ENCODE measurements at places on chromosomes 5 and 9.

DNA sequence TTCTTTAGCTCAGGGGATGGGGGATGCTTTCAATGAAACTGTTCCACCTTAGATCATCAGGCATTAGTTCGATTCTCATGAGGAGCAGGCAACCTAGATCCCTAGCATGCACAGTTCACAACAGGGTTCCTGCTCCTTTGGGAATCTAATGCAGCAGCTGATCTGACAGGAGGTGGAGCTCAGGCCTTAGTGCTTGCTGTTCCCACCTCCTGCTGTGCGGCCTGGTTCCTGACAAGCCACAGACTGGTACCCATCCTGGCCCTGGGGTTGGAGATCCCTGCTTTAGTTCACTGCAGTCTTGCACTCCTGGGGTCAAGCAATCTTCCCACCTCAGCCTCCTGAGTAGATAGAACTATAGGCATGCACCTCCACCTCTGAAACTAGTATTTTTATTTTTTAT, 1369.8 kb upstream of the NUDT12 start:
- no peak for DNase-seq

GRCh38 chr9:7910426-7911020, 110.9 kb upstream of the DMAC1 start:
- DNase-seq, result no peak

GRCh38 chr5:136501133-136501532, 135.8 kb upstream of the TRPC7 start:
- no peak for DNase-seq

GRCh38 chr5:76960004-76960625, 7.3 kb downstream of the CRHBP start:
- DNase-seq, result no peak

GRCh38 chr9:73231203-73231602, 79.5 kb downstream of the ANXA1 start:
- DNase-seq, result no peak

GRCh38 chr5:39256477-39257235, 37.3 kb upstream of the FYB1 start:
- no peak for DNase-seq

GRCh38 chr5:153658606-153659005, 168.1 kb downstream of the GRIA1 start:
- no peak for DNase-seq

- DNase-seq, result no peak
Measured at GRCh38 chr5:165003283-165003682, 1497.9 kb downstream of the MAT2B start.

DNA sequence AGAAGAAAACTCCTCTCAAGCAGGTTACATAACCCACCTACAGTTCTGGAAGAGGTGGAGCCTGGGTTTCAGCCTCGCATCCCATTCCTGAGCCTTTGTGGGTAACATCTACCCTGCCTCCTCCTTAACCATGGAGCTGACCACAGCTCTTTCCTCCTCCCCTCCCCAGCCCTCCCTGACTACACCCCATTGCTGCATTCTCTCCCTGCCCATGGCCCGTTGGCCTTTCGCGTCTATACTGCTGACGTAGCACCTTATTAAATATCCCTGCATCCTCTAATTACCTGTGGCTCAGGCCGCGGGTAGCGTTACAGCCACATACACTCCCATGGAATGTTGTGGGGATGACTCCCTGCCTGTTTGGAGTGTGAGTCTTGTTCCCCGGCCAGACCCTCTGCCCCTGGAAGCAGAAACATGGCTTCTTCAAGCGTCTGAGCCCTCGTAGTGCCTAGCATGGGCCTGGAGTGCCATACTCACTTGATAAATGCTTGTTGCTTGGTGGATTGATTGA, 72.8 kb downstream of the WWC1 start:
- no peak for DNase-seq

GRCh38 chr5:37926732-37927131, 86.9 kb upstream of the GDNF start:
- DNase-seq, result no peak

- no peak for DNase-seq
Measured at GRCh38 chr9:13022756-13023155, 247.9 kb downstream of the LURAP1L start.

DNA sequence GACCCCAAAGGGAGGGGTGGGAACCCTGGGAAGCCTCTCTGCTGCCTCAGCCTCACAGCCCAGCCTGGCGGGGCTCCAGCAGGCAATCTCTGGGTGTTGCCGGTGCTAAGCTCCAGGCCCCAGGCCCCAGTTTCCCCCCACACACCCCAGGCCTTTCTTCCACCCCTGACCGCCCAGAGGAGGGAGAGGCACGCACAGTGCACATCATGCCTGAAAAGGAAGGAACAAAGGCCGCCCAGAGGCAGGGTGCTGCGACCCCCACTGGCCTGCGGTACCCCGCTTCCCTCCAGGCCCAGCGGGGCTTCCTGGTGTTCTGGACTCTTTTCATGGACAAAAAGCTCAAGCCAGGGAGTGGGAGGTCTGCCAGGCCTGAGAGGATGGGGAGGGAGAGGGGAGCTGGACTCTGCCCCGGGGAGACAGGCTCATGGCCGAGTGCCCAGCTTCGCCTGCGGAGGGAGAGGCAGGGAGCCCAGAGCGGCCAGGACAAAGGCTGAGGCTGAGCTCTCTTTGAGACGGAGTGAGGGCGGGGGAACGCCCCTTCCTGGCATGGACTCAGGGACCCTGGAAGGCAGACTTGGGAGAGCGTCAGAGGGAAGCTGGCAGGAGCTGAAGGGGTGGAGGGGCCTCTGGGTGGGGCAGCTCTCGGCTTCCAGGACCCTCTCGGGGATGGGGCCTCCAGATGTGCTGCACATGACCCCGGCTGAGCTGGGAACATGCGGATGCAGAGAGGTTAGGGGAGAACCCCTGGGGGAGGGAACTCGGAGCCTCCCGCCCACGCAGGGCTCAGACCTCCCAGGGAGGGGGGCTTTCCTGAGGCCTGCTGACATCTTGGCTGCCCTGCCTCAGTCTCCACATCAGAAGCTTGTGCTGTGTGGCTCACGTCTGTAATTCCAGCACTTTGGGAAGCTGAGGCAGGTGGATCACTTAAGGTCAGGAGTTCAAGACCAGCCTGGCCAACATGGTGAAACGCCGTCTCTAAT, 1.8 kb upstream of the ENTPD2 start:
- DNase-seq, result no peak

GRCh38 chr9:91411096-91411771, 12.4 kb downstream of the NFIL3 start:
- no peak for DNase-seq

DNA sequence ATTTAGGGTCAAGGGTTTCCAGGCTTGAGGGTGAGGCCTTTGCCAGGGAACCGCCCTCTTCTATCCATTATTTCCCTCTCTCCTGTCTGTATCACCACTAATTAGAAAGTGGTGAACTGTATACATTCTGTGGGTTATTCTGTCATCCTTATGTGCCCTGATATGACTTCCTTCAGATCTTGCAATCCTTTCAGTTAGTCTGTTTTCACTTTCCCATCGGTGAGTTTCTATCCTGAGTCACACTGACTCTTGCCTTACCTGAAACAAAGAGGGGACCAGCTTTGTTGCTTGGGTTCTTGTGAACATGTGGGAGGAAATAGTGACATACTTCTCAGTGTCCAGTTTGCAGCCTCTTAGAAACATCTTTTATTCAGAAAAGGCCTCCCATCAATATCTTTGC, 205.4 kb upstream of the GHR start:
- no peak for DNase-seq

- DNase-seq, result no peak
Measured at GRCh38 chr9:135079018-135079417, 8.4 kb upstream of the OLFM1 start.

- DNase-seq, result no peak
Measured at GRCh38 chr5:127922603-127923002, 161.0 kb upstream of the SLC12A2 start.

DNA sequence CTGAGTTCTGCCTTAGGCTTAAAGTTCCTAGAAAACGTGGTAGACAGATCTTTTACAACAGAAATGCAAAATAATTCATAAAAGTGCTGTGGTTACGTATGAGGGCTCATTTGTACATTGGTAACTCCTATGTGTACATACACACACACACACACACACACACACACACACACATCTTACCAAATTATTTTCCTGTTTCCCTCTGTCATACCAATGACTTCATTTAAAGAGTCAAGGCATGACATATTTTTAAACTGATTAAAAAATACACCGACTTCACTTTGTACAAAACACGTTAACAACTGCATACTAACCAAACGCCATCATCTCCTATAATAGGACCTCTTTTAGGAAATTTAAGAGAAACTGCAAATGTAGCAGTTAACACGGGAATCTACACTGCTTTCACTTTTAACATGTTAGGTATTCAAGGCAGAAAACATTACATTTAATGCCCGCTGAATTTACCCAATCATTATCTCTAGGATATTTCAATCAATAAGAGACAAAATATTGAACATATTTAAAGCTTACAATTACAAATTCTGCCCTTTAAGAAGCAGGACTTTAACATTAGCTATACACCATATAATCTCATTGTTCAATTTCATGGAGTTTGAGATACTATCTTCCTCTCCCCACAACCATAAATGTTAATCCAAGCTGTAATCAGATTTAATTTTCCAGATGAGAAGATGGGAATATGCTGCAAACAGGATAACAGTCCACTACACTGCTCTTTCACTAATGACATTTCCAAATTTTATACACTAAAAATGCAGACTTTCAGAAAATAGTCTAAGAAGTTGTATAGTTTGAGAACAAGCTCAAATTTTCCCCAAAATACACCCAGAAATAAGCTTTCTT, 133.1 kb downstream of the DENND1A start:
- DNase-seq, result no peak

DNA sequence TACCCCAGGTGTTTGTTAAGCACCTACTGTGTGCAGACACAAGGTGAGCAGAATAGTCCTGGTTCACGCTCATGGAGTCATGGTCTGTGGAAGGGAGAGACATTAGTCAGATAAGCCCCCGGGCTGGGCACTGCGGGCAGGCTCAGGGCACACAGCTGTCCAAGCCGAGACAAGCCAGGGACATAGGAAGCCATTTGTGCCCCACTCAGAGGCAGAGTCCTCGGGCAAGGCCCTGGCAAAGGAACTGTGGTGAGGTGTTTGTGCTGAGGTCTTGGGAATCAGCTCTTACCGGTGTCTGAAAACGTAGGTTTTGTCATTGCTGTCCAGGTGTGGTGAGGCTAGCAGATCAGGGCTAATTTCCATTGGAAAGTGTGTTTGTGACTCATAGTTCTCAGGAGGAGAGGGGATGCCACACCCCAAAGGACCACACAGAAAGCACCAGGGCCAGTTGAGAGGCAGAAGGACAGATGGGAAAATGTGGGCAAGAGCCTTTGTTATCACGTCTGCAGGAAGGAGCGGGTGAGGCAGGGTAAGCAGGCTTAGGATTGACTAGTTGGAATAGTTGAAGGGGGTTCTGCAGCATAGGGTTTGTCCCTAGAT, 46.1 kb upstream of the NEURL1B start:
- DNase-seq, result no peak

GRCh38 chr9:110142253-110142652, 65.7 kb downstream of the C9orf152 start:
- DNase-seq, result no peak

DNA sequence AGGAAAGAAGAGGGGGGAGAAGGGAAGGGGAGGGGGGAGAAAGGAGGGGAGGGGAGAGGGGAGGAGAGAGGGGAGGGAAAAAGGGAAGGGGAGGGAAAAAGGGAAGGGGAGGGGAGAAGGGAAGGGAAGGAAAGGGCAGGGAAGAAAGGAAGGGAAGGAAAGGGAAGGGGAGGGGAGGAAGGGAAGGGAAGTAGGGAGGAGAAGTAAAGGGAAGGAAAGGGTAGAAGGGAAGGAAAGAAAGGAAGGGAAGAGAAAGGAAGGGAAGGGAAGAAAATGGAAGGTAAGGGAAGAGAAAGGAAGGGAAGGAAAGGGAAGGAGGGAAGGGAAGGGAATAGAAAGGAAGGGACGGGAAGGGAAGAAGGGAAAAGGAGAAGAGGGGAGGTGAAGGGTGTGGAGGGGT, 248.2 kb downstream of the EBF1 start:
- DNase-seq, result no peak

- DNase-seq, result no peak
Measured at GRCh38 chr5:53063791-53064190, 45.8 kb downstream of the MOCS2 start.

DNA sequence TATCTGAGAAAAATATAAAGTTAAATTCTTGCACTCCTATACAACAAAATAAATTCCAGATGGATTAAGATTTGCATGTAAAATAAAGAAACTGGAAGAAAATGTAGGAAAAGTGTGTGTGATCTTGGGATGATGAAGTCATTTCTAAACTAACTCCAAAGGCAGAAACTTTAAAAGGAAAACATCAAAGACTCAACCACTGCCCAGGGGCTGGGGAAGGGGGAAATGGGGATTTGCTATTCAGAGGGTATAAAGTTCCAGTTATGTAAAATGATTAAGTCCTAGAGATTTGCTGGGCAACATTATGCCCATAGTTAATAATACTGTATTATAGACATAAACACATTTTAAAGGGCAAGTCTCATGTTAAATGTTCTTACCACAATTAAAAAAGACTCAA, 254.5 kb downstream of the DEPDC1B start:
- DNase-seq, result no peak

DNA sequence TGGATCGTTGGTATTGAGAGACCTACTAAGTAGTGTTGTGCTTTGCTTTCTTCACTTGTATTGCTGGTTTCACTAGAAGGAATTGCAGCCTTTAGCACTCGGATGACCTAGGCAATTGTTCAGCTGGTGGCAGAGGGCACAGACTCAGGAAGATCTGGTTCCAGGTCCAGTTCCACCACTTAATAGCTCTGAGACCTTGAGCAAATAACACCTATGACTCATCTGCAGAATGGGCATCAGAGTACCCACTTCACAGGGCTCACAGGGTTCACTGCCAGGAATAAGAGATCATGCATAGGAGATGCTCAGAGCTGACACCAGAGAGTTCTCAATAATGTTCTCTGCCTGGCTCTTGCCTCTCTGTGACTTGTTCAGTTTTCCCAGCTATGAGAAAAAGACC, 133.6 kb downstream of the SIL1 start:
- DNase-seq, result no peak

DNA sequence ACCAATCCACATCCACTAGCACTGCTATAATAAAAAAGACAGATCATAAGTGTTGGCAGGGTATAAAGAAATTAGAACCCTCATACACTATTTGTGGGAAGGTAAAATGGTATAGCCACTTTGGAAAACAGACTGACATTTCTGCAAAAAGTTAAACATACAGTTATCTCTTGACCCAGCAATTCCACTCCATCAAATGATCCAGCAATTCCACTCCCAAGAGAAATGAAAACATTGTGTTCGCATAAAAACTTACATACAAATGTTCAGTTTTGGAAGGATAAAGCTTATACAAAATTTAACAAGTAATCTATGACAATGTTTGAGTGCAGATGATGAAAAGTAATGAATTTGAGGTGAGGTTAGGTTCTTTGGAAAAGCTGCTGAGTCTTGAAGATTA, 2.1 kb downstream of the KIF27 start:
- DNase-seq, result no peak

- no peak for DNase-seq
Measured at GRCh38 chr5:140630292-140631035, 2.5 kb downstream of the CD14 start.
